ENCODE measurements at places on chromosomes 2 and 18.

DNA sequence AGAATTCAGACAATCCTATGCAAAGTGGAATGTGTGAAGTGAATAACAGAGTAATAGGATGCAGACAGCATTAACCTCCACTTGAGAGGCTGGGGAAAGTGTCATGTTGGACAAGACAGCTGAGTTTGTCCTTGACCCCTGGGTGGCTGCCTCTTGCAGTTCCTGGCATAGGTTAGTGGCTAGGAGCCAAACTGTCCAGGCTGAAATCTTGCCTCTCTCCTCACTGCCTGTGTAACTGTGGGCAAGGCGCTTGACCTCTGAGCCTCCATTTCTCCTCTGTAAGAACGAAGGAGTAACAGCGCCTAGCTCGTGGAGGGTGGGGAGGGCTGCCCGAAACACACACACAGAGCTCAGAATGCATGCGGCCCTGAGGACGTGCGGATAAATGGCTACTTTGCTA, 34.8 kb upstream of the LDLRAD4 start:
- no peak for DNase-seq

DNA sequence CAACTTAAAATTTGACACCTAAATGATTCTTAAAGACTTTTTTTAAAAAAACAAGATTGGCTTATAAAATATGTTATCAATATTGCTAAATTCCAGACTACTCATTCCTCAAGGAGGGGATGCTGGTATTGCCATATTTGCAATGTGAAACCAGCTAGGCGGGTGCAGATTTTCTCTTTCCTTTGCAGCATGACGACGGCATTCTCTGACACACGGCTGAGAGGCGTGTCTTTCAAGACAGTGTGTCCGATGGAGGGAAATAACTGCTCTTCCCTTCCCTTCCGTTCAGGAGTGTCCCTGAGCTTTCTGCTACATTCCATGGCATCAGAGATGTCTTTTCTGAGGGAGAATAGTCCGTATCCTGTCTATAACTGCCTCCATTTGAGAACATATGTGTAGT, 38.2 kb upstream of the CNGA3 start:
- no peak for DNase-seq

GRCh38 chr2:74428675-74429074, 7.1 kb downstream of the WDR54 start:
- no peak for DNase-seq

DNA sequence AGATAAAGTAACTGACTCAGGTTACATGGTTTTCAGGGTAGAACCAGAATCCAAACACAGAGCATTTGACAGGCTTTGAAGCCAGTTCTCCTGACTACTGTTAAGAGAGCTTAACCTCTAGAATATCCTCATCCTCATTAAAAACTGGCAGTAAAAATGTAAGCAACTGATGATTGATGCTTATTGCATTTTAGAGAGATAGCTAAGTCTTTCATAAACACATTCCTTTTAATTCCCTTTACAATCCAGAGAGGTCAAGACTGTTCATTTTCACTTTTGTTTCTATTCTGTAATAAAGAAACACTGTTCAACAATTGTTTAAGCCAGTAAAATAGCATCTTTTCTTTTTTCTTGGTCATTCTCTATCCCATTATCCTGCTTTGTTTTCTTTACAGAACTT, 53.9 kb upstream of the RAB27B start:
- no peak for DNase-seq

DNA sequence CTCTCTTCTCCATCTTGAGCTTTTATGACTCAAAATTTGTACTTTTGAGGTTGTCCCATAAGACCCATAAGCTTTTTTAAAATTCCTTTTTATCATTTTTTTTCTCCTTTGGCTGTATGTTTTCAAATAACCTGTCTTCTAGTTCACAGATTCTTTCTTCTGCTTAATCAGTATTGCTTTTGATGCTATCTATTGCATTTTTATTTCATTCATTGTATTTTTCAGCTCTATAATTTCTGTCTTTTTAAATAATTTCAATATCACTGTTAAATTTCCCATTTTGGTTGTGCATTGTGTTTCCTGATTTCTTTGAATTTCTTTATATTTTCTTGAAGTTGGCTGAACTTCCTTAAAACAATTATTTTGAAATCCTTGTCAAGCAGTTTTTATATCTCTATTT, 4.8 kb upstream of the XDH start:
- DNase-seq = no peak
